Spleen (tissue), 13 donors: ENCODE measurements at places on chromosomes 7 and 10.

- DNase-seq = no peak
These were observed 2.6 kb downstream of the PRLHR start for GRCh38 chr10:118592675-118593330.

DNA sequence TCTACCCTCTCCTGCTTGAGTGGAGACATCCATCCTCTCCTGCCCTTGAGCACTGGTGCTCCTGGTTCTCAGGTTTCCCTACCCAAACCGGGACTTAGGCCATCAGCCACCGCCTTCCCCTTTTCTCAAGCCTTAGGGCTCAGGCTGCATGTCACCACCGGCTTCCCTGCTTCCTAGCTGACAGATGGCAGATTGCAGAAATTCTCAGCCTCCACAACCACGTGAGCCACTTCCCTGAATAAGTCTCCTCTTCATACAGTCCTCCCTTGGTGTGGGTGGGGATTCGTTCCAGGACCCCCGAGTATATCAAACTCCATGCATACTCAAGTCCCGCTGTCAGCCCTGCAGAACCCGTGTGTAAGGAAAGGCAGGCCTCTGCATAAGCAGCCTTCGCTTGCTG lies 203.5 kb upstream of the ZNF32 start:
- DNase-seq = peak; percentile 30

DNA sequence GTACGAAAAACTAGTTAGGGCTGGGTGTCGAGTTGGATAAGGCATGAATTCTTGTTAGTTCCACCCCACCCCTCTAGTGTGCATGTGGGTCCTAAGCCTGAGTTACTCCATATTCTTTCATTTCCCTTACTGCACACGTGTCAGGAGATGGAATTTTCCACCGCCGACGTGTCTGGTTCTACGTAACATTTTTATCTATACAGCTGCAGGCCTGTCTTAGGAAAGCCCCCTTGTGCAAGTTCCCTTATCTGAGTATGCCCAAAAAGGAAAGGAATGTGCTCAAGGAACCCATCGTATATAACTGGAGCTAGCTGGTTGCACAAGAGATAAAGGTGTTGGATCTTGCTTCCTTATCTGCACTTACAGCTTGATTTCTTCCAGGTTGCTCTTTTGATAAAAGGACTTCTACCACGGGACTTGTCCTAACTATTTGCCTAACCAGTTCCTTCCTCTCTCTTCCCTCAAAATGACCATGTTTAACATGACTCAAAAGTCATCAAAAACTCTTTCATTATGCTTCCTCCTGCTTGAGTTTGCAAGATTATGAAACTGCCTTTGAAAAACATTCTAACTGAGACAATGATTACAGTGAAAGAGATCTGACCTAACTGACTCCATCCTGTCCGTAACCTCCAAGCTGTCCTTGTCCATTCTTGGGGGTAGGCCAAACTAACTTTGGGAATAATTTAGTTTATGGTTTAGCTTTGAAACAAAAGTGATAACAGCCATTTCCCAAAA lies 181.4 kb downstream of the AKR1D1 start:
- no peak for DNase-seq

DNA sequence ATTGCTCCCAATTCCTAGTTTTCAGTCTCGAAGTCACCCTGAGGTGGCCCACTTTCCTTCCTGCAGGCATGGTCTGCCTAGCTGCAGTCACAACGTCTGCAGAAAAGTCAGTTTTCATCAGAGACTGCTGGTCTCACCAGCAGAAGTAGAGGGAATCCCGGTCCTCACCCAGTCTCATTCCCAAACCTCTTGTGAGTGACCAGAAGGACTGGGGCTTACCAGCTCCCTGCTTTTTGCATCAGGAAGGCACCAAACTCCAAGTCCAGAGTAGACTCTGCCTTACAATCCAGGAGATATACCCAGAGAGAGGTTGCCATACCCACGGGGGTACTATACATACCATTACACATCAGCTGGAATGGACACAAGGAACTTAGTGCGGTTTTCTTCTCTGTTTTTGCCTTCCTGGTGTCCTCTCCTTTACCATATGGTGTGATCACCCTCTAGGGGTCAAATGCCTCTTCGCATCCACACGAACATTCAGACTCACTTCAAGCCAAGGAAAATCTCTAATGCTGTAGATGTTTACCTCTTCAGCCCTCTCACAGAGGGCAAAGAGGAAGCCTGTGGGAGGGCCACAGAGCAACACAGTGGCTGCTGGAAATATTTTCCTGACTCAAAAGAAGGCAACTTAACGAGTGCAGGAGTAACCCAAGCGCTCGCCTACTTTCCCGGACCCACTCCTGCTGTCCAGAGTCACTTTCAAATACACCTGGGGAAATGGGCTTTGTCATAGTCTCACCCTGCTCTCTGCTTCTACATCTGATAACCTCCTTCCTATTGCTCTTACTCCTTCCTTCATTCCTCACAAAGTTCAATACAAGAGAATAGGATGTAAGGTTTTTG lies 220.9 kb downstream of the C7orf25 start:
- no peak for DNase-seq

DNA sequence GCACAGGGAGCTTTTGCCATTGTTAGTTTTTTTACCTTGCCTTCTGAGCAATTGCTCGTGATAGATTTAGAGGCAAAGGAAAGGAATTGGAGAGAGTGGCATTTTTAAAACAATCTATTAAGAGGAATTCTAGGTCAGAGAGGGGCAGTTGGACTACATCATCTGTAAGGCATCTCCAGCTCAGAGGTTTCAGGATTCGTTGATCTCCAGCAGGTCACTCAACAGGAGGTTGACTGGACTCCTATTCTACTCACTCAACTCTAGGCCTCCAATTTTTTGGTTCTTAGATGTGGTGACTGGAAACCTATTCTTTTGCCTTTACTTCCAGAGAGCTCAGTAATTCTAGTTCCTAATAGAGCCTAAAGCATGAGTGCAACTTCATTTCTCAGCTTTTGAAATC lies 42.8 kb downstream of the TBXAS1 start:
- DNase-seq = no peak

DNA sequence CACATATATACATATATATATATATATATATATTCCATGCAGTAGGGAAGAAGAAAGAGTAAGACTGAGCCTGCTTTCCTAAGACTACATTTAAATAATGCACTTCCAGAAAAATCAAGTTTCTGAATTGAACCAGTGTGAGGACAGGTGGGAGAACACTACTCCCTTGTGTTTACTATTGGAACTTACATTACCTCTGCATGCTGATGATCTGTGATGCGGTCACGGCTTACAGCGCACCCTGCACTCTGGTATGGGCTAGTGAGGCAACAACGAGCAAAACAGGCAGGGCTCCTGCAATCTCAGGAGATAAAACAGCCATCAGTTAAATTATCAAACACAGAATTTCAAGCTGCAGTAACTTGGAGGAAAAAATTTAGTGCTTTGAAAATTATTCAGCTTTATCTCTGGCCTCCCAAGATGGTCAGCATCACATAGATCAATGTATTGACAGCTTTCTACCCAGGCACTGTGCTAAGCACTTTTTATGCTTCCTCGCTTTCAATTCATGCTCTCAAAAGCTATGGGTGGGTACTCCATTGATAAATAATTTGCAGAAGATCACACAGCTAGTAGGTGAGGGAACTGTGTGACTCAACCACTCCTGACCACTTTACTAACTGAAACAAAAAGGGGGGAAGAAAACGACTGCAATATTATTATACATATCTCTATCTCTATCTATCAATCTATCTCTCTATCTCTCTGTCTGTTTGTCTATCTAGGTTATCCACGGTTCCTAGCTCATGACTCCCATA lies 20.5 kb upstream of the SLC16A12 start:
- no peak for DNase-seq

DNA sequence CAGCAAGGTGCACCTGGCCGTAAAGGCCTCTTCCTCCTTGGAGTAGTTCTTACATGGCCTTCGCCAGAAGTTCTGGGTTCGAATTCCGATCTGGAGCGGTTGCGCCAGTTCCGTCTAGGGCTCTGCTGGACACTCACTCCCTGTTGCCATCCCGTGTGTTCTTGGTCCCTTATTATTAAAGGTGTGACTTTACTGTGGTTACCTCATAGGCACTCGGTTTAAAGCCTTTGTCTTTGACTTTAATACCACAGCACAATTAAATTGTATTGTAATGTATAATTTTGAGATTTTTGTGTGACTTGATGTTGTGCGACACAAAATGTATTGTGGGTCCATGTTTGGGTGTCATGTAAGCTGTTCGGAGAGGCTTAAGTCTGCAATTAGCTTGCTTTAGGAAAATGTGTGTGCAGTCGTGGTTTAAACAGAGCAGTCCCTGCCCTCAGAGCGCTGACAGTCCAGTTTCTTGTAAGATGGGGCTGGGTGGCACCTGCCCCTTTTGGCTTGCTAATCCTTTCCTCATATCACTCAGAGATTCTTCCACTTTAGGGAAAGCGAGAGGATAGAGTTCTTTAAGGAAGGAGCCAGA lies 919 bp downstream of the INPP5F start:
- DNase-seq = no peak

- no peak for DNase-seq
These were observed 119.3 kb upstream of the PRKCQ start for GRCh38 chr10:6699336-6699735.

GRCh38 chr10:132899054-132899750 lies 43.2 kb downstream of the CFAP46 start:
- peak; percentile 60 for DNase-seq

GRCh38 chr10:63667596-63668480 lies 146.6 kb downstream of the REEP3 start:
- DNase-seq = no peak

DNA sequence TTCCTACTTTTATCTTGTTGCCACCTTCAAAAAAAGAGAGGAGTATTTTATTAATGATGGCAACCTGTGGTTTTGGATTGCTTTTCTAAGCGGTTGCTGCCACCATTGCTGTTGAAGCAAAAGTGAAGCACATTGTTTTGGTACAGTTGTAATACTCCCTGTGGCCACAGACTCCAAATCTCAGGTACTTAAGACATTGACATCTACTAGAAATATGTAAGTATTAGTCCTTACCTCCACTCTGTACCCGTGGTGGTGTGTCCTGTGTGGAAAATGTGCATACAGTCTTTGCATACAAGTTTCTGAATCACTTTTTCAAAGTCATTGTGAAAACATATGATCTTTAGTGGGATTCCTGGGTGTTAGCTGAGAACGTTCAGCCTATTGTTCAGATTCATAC lies 85.7 kb downstream of the ANLN start:
- DNase-seq = no peak

- no peak for DNase-seq
These were observed 322.1 kb upstream of the AUTS2 start for GRCh38 chr7:69276011-69276729.

- no peak for DNase-seq
These were observed 1.5 kb downstream of the KMT2E start for GRCh38 chr7:105015390-105015965.

DNA sequence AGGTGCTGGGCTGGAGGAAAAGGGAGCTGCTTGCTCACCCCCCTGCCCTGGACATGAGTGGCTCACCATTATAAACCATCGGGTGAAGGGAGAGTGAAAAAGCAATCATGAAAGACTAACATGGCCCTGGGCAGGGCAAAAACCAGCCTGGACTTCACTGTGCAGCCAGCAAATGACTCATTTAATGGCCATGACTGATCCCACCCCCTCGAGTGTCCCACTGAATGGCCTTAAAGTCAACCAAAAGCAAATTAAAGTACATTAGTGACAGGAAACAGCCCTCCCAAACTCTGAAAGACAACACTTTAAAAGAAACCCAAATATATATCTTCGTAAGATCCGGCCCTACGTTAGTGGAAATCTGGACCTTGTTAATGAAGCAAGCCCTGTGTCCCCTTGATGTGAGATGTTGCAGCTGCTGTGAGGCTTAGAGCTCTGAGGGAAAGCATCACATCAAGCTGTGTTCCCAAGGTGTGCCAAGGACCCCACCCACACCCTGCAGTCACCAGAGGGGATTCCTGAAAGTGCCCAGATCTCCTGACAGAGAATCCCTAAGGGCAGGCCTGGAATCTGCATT lies 31.2 kb downstream of the ADCYAP1R1 start:
- no peak for DNase-seq

- no peak for DNase-seq
These were observed 43.1 kb downstream of the NKX6-2 start for GRCh38 chr10:132742837-132743194.

DNA sequence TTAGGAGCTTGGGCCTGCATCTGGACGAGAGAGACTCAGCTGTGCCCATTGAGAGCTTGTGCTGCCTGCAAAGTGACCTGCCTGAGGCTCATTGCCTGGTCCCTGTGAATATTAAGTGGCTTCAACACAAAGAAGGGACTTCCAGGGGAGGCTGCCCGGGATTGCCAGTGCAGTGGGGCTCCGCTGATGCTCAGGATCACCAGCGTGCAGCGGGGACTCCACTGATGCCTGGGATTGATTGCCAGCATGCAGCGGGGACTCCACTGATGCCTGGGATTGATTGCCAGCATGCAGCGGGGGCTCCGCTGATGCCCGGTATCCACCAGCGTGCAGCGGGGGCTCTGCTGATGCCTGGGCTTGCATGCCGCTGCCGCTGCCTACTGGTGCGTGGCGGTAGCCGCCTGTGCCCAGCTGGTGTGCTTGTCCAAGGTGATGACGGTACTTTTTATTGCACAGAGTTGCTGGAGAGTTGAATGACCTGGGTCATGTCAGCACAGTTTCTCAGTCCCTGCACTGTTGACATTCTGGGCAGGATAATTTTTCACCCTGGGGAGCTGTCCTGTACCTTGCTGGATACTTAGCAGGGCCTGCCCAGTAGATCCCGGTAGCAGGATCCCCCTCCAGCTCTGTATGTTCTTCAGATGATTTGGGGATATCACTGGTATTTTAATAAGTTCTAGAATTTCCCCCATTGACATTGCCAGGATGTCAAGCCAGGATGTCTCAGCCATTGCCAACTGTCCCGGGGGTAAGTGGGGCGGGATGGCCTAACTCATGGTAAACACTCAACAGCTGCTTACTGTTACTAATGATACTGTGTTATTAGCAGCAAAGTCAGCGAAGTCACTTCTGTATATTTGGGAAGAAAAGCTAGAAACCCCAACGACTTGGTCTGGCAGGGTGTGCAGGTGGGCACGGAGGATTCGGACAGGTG lies 13.0 kb downstream of the DOCK1 start:
- DNase-seq = peak; percentile 66

GRCh38 chr10:89352802-89353201 lies 25.0 kb downstream of the IFIT3 start:
- DNase-seq = no peak

GRCh38 chr10:81414038-81414437 lies 461.0 kb upstream of the NRG3 start:
- no peak for DNase-seq

DNA sequence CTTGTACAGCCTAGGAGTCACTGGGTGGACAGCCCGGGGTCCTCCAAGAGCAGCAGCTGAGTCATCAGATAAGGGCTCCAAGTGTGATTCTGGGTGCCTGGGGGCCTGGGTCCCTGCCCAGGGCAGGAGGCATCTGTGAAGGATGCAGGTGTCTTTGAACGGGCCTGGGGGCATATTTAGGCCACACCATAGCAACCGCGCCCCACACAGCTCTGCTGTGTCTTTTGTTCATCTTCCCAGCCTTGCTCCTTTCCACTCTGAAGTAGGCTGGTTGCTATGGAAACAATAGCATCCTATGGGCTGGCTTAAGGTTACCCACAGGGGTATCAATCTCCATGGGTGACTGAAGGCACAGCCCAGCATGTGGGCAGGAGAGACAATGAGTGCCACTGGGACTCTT lies 324.7 kb downstream of the TCERG1L start:
- DNase-seq = no peak
